Mesothelial cell of epicardium (in vitro differentiated cells): ENCODE measurements at places on chromosomes 5 and 9.

GRCh38 chr9:19471737-19472648 lies 63.2 kb downstream of the ACER2 start:
- DNase-seq = peak; percentile 65

DNA sequence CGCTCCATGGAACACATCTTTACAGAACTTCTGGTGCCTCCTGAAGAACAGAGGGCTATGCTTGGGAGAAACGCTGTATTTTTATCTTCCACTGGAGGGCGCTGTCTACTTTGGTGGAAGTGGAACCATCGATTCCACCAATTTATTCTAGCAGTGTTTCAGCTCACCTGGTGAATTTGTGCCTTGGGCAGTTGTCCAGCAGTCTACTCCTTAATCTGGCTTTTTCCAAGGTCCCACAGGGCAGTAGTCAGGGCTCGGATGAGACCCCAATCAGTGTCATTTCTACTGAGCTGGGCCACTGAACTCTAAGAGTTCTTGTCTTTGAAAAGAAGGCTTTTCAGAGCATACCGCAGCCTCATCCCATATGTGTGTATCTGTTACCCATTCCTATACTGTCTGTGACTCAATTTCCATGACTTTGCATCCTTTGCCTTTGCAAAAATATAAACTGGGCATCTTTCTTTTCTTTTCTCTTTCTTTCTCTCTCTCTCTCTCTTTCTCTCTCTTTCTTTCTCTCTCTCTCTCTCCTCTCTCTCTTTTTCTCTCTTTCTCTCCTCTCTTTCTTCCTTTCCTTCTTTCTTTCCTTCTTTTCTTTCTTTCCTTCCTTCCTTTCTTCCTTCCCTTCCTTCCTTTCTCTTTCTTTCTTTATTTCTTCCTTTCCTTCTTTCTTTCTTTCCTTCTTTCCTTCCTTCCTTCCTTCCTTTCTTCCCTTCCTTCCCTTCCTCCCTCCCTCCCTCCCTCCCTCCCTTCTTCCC lies 138.4 kb upstream of the ZNF618 start:
- DNase-seq = peak; percentile 69

DNA sequence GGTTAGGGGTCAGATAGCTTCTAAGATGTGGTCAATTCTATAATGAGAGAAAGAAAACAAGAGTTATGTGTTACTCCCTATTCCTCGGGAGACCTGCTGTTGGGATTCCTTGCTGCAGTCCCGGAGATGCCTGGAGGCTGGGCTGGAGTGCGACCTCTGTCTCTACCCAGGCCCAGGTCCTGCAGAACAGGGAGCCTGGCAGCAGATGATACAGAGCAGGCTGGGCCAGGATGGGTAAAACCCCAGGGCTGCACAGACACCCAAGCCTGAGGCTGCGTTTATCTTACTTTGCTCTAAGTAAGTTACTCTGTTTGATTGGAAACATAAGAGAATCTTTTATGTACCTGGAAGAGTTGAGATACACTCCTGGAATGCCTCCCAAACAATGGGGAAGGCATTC lies 26.9 kb upstream of the FAM120AOS start:
- DNase-seq = no peak

DNA sequence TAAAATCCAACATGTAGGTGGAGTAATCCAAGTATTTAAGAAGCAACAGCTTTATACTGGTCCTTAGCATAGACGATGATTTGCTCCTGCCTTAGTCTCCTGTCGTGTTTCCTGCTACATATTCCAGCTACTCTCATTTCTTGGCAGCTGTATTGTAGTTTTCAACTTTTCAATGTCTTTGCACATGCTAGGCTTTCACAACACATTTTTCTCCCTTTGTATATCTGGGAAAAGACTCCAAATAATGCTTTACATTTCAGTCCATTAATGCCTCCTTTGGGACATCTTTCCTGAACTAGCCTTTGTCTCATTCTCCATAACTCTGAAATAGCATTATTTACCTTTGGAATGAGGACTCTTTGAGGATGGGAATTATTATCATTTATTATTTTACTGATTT lies 508.0 kb downstream of the PTPRD start:
- DNase-seq = no peak

DNA sequence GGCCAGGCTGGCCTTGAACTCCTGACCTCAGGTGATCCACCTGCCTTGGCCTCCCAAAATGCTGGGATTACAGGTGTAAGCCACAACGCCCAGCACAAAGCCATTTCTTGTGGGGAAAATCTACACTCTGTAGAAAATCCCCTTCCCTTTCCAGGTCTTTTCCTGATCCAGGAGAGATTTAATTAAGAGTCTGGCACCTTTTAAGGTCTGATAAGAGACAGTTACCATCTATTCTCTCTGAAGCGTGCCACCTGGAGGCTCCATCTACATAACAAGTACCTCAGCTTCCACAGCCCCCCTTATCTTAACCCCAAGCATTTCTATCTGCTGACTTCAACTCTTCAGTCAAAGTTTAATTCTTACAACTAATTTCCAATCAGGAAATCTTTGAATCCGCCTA lies 71.4 kb upstream of the CDK20 start:
- no peak for DNase-seq

- DNase-seq = no peak
Observed at GRCh38 chr9:116726602-116727001, 39.5 kb downstream of the TRIM32 start.

DNA sequence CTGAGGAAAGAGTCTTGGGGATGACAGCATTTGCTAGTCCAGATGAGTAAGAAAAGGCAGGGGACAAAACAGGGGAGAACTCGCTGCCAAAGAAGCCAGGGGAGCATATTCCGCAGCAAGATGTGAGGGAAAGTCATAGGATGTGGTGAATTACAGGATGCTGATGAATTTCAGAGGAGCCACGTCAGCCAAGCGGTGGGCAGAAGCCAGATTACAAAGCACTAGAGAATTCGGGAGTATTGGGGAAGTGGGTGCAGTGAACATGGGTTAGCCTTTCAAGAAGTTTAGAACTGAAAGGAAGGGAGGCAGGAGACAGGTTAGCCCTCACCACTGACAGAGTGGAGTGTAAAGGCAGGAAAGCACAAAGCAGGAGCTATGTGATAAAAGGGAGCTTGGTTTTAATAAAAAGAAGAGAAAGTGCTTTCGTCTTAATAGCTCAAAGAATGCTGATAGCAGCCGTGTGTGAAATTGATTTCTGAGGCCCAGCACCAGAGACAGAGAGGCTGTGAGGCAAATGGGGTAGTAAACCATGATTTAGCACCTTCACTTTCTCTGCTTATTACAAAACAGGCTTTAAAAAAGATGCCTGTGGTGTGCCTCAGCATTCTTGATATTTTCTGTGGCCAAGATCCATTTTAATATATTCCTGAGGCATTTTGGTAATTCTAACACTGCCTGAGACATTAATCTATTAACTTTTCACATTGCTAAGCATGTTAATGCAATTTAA lies 16.9 kb downstream of the ADAMTSL1 start:
- no peak for DNase-seq

DNA sequence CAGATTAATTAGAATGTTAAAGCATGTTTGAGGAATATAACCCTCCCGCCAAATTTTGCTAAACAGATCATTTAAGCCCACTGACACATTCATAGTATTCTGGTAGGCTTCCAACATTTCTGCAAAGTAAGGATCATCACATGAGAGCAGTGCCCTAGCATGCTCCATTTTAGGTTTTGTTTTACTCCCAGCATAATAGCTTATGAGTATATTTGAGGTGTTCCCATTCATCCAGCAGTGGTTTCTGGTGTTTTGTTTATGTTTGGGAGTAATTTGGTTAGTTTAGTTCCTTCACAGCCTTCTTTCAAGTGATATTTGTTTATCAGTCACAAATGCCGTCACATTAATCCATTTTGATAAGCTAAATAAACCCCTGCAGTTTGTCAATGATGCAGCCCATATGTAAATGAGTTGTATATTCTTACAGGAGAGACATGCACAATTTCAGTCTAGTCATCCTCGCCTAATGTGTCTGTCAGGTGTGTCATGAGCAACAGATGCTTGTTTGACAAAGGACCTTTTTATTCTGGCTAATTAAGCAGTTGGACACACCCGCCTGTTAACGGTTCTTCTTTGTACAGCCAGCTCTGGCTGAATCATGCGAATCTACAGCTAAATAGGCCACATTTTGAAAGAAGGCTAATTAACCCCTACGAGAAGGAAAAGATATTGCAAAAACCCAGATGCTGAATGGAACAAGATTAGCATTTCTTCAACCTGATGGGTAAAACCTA lies 124.4 kb downstream of the RFX3 start:
- DNase-seq = no peak

DNA sequence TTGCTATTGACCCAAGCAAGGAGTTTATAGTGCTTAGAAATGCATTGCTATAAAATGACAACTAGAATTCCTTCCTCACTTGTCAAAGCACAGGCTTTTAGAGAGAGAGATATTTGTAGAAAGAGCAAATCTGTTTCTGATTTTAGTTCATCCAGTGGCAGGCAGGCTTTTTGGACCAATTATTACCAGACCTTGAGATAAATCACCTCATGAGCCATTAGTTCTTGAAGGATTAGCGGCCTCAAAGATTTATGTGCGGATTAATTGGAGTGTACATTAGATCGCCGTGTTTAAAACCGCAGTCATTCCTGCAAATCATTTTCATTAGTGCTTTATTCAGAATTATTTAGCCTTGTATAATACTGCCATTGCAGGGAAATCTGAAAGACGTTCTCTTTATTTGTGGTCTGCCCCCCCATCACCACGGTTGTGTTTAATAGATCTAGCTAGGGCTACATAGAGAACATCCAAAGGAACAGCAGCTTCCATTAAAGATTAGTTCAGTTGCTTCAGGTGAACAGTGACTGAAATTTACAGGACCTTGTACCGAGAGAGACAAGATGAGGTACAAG lies 28.8 kb upstream of the TJP2 start:
- DNase-seq = peak; percentile 17

DNA sequence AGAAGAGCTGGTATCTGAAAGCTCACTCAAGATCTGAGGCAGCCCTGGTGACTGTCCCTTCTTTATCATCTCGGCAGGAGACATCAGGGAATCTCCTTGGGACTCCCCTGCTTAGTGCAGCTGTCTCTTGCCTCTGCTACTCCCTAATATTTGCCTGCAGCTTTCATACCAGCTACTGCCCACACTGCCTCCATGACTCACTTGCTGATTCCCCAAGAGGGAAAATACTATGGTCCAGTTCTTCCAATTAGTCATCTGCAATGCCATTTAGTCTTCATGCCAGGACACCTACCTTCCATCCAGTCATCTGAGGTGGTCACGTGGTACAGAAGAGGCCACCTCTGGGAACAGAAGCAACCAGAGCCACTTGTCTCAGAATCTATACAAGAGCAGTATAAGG lies 270.8 kb downstream of the NTRK2 start:
- no peak for DNase-seq

DNA sequence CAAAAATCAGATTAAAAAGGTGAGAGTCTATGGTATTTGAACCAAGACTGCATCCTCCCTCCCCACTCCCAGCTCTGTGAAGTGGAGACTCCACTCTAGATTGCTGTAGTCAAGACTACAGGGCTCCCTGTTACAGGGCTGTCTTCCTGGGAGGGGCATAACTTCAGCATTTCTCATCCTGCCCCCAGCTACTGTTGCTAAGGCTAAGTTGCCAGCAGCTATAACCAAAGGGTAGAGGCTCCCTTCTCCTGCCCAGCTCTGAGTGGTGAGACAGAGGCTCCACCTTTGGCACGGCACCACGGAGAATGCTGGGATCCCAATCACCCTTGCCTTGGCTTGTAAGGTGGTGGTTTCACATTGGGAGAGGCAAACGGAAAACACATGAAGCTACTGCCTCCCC lies 39.2 kb upstream of the GCNT4 start:
- DNase-seq = no peak

DNA sequence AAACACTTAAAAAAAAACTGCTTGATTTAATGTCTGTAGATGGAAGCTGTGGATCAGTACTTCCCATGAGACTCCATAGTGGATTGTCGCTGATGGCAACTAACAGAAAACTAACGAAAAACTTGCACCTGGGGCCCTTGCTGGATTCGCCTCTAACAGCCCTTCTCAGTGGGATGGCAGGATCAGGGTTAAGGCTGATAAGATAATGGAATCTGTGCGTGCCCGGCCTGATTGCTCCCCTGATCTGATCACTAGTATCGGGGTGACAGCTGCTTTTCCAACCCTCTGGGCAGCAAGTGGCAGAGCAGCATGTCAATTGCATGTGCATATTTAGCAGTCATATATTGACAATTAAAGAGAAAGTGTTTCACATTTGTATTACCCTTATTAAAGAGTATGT lies 185.8 kb upstream of the ELAVL2 start:
- no peak for DNase-seq

GRCh38 chr5:60677850-60678664 lies 21.9 kb downstream of the DEPDC1B start:
- DNase-seq = no peak

DNA sequence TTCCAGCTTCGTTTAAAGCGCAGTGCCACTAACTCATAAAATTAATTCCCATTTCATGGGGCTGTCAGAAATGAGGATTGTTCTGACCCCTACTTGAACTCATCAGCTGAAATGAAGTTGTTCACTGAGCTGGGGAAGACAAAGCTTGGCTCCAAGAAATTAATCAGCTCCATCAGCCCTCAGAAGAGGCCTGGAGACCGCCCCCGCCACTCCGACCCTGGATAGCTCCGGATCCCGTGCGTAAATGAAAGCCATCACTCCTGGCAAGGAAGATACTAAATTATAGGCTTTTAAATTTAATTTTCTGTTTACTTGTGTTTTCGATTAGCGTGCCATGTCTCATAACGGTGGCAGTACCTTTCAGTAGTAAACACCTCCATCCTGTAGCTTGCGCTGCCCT lies 142.8 kb upstream of the IRX2 start:
- no peak for DNase-seq

- DNase-seq = no peak
Observed at GRCh38 chr5:110651507-110651906, 75.0 kb downstream of the TMEM232 start.

GRCh38 chr5:113102121-113102531 lies 125.5 kb downstream of the DCP2 start:
- no peak for DNase-seq
